ENCODE measurements at places on chromosomes 6 and 20.
A peak's percentile ranks its signal among the peaks of the same experiment; 100 is the strongest.

- no peak for DNase-seq
Observed at GRCh38 chr6:35473850-35474130, 5.6 kb downstream of the RPL10A start.

GRCh38 chr20:53597030-53597482 is 3.4 kb upstream of the ZNF217 start:
- no peak for DNase-seq

DNA sequence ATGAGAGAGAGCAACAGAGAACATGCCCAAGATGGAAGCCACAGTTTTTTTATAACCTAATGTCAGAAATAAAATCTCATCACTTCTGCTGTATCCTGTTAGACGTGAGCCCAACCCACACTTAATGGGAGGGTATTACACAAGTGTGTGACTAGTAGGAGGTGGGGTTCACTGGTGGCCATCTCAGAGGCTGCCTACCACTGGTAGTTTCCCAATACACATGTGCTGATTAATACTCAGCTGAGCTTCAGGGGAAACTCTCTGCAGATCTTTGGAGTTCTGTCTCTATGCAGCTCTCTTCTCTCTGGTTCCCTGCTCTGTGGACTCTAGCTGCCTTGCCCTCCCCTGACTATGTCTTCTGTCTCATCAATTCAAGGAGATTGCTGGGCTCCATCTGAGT is 35.7 kb downstream of the CNBD2 start:
- no peak for DNase-seq

DNA sequence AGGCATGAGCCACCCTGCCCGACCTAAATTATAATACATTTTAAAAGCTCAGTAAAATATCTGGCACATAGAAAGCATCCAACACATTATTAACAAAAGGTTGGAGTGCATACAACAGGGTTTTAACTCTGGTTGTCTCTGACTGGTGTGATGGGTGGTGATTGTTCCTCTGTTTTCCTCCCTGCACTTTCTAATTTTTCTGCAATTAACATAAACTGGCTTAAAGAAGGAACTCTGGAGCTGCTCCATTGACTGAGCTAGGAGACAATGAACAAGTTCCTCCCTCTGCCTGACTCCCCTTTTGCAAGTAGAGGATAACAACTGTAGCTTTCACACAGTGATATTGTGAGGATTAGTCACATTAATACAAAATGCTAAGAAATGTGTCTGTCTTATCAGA is 48.5 kb upstream of the SIRPG start:
- DNase-seq = no peak

DNA sequence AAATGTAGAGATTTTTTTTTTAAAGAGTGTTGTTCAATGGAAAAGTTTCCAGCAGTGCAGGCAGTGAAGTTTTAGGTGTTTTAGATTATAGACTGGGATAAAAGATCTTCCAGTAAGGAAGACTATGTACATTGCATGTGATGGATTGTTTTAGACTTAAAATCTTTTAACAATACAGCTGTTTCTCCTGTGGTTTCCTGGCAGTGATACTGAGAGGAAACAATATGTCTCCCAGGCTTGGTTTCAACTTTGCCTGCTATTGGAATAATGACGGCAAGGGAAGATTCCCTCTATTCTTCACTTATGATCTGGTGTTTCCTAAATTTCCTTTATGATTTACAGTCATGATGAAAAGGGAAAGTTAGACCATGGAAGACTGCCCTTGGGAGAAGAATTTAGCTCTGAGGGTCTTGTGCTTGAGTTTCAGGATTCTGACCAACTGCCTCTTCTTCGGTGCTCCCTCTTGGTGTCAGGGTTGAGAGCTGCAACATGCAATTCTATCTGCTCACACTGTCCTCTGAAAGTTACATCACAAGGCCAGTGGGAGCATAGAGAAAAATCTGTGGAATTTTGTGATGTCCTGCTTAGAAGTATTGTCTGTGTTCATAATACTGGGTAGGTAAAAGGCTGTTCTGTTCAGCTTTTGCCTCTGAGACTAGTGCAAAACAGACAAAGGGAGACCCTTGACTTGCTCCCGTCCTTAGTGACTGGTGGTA is 262.8 kb upstream of the MAN1A1 start:
- no peak for DNase-seq

- no peak for DNase-seq
Observed at GRCh38 chr6:127403636-127404035, 55.6 kb downstream of the KIAA0408 start.

GRCh38 chr6:10491463-10491862 is 29.7 kb upstream of the GCNT2 start:
- DNase-seq = no peak

DNA sequence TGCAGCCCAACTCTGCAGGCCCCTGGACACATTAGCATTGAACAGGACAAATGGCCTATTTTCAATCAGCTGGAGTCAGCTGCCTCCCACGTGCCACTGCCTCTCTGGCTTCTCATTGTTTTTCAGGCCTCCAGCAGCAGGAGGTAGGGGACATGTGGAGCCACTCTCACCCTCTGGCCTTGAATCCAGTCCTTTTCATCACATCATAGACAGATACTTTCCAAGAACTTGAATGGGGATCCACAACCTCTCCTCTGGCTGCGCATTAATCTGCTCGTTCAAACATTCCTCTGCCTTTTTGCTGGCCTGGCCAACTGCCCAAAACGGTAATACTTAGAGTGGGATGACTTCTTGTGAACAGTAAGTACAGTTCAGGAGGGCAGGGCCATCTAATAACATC is 592.3 kb downstream of the PKHD1 start:
- peak; percentile 21 for DNase-seq

DNA sequence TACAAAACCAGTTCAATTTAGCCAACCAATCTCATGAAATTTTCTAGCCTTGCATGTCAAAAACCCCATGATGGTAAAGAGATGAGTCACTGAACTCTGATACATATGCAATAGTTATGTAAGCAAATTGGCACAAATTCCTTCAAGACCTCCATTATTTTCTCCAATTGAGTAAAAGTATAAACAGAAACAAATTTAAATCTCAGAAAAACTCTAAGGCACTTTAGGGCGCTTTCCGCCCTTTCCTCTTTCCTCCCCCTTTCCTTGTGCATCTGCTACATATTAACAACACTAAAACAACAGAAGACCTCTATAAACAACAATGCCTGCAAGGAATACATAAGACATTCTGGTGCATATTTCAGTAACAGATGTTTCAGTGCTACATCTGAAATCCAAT is 48.5 kb downstream of the KIF13A start:
- no peak for DNase-seq

GRCh38 chr20:52529826-52530225 is 338.2 kb upstream of the ZFP64 start:
- DNase-seq = no peak

- DNase-seq = no peak
Observed at GRCh38 chr6:138465007-138465645, 34.2 kb downstream of the NHSL1 start.

GRCh38 chr6:69835414-69836179 is 30.8 kb upstream of the COL19A1 start:
- peak; percentile 17 for DNase-seq

DNA sequence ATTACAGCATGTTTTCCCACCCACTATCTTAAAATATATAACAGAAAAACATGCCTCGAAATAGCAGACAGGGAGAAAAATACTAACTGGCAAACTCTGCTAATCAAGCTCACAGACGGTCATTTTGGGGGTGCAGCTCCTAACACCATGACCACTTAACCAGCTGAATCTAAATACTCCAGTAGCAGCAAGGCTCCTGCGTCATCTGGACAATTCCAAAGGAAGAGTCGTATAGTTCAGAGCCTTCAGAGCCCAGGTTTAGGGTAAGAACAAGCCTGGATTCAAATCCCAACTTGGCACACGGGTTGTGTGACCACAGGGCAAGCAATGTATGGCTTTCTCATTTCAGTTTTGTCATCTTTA is 81.3 kb upstream of the COL21A1 start:
- DNase-seq = no peak

- no peak for DNase-seq
Observed at GRCh38 chr6:736657-737446, 43.9 kb upstream of the EXOC2 start.

DNA sequence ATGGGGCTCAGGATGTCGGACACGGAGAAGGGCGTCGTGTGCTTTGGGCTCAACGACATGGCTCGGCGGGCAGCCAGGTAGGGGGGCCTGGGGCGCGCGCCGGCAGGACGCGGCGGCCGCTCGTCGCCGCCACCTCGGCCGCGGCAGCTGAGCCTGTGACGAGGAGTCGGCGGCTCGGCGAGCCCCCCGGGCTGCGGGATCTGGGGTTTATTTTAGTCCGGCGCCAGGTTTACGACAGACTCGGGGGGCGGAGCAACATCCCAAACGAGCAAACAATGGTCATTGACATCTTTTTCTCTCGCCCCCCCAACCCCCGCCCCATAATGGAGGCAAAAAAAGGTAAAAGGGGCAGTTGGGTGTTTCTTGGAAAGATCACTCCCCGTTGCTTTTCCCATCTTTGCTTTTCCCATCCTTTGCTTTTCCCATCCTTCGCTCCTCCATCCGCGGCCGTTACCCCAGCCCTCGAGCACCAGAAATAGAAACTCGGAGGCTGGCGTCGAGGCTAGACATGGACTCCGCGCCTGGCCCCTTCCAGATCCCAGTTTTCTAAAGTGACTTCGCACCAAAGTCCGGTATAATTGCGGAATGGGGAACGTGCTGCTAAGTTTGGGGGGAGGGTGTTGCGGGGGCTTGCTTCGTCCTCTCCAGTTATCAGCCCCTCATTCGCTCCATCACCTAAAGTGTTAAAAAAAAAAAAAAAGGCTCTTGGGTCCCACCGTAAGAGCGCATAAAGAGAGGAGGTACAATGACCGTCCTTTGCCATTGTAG is at the start of gene NKX2-4:
Gene NKX2-4 (minus strand): TSS at position 186 of the 768 bp plus-strand sequence. CDS start 127 bp downstream, at position 59.
- no peak for DNase-seq

DNA sequence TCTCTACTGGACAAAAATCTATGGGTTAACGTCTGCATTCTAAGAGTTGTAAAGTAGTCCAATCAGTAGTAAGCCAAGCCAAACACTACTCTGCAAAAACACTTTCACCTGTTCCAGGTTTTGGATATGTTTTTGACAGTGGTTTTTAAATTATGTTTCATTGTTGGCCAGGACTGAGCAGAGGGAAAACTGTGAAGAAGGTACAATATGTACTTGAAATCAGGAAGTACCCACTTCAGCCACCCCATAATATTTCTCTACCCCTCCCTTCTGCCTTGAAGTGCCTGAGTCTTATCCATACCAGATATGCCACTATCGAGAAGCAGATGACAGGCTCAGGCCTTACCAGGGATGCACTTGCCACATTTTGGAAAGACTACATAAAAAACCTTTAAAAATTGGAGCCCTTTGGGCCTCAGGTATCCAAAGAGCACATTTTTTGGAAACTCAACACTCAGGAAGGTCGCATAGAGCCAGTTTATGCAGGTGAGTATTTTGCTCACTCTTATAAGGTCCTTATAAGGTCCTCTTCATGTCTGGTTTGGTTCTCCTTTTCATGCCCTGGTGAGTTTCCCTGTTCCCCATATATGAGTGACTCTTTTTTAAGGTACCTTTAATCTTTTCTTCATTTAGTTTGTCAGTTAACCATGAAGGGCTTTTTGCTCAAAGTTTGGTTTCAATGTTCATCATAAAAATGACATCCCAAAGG is 859.3 kb upstream of the FLRT3 start:
- DNase-seq = no peak

- DNase-seq = no peak
Observed at GRCh38 chr6:31579119-31579505, 3.1 kb downstream of the LTB start.

GRCh38 chr6:26329763-26330511 is 35.1 kb upstream of the BTN3A2 start:
- no peak for DNase-seq

- no peak for DNase-seq
Observed at GRCh38 chr6:129393654-129394053, 316.3 kb downstream of the ARHGAP18 start.

- DNase-seq = no peak
Observed at GRCh38 chr6:84643778-84644177, 120.6 kb downstream of the TBX18 start.

GRCh38 chr20:50510706-50511542 is 741 bp downstream of the PTPN1 start:
- DNase-seq = no peak

GRCh38 chr6:65117817-65118409 is 589.1 kb downstream of the EYS start:
- no peak for DNase-seq

DNA sequence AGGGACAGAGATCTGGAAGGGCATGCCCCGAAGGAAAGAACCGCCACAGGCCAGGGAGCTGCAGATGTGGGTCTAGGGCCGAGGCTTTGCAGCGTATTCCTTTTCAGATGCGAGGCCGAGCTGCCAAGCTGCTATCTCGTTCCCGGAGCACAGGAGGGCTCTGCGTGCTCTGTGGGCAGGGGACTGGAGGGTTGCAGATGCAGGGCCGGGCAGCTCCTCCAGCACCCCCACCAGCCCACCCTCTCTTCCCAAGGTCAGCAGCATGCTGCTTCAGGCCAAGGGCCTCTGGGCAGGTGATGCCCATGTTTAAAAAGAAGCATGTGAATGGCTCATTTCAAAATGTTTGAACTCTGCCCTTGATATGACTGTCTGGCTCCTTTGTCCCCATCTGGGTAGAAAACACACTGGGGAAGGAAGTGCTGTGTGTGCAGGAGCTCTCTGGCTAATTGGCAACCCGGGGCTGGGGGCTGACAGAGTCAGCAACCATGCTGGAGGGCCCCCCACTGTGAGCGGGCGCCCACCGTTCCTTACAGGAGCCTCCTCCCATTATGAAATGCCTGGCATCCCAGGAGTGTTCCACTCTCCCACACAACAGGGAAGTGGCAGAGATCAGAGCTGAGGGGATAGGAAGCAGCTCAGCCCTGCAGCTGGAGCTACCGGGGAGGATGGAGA is 353.3 kb downstream of the ZFAND3 start:
- no peak for DNase-seq

DNA sequence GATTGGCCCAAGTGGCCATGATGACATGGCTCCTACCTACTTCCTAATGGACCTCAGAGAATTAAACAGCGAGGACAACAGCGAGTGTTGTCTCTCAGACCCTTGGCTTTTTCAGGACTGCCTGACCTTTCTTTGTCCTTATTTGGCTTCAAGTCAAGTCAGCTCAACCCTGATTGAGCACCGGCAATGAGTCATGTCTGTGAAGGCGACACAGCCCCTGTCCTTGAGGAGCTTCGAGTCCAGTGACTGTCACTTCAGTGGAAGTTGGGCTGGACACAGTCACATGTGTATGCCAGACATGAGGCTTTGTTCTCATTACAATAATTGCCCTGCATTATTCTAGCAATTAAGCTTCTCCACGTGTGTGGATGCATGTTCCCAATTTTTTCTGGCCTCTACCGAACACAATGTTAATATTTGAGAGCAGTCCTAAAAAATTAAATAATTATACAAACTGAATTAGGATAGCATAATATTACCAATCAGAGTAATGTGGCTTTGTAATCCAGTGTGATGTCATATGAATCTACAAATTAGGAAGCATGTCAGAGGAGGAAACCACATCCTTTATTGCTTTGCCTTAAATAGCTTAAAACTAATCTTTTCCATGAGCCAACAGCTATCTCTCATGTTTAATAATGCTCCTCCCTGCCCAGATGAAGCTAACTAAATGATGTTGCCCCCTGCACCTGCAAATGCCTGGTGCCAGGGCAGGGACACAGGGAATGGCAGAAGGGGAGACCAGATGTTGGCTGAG is 178.6 kb downstream of the CDH26 start:
- DNase-seq = no peak

Measured in right hindlimb (tissue), 1 donor.